Prostate gland (tissue), 2 donors: ENCODE measurements at places on chromosomes 3 and 15.

GRCh38 chr15:27587810-27588209 is 511.3 kb downstream of the OCA2 start:
- peak; percentile 25 for DNase-seq

- no peak for DNase-seq
Observed at GRCh38 chr3:14805961-14806537, 12.7 kb upstream of the FGD5 start.

GRCh38 chr3:16088496-16088895 is 86.0 kb upstream of the GALNT15 start:
- no peak for DNase-seq

GRCh38 chr3:25547103-25547502 is 117.6 kb downstream of the TOP2B start:
- no peak for DNase-seq

GRCh38 chr3:132396255-132396654 is 21.0 kb upstream of the DNAJC13 start:
- DNase-seq: no peak

DNA sequence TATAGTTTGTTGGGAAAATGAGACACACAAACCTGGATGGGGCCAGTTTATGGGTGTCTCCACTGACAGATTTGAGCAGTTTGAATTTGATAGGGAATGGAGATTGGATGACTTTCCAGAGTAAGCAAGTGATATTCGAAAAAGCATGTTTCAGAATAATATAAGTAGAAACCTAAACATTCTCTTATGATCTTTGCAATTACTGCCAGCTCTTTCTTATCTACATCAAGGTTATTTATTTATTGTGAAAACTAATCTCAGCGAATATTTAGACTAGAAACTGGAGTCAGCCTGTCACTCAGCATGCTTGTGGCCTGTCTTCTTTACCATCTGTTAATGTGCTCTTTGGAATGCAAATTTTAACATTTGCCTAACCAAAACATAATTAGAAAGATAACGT is 57.8 kb upstream of the SPPL2A start:
- no peak for DNase-seq
